Hepatocyte (in vitro differentiated cells): ENCODE measurements at places on chromosomes 6 and 20.

- peak; percentile 18 for DNase-seq
These were observed 720.9 kb downstream of the GRIK2 start for GRCh38 chr6:102114402-102114801.

- no peak for DNase-seq
These were observed 471 bp downstream of the CLPSL1 start for GRCh38 chr6:35781290-35781689.

- DNase-seq: no peak
These were observed 43.6 kb downstream of the MUC22 start for GRCh38 chr6:31053873-31054272.

- no peak for DNase-seq
These were observed 132.0 kb downstream of the PHACTR3 start for GRCh38 chr20:59736366-59736765.

GRCh38 chr6:47363736-47364135 is 54.0 kb upstream of the TNFRSF21 start:
- no peak for DNase-seq

DNA sequence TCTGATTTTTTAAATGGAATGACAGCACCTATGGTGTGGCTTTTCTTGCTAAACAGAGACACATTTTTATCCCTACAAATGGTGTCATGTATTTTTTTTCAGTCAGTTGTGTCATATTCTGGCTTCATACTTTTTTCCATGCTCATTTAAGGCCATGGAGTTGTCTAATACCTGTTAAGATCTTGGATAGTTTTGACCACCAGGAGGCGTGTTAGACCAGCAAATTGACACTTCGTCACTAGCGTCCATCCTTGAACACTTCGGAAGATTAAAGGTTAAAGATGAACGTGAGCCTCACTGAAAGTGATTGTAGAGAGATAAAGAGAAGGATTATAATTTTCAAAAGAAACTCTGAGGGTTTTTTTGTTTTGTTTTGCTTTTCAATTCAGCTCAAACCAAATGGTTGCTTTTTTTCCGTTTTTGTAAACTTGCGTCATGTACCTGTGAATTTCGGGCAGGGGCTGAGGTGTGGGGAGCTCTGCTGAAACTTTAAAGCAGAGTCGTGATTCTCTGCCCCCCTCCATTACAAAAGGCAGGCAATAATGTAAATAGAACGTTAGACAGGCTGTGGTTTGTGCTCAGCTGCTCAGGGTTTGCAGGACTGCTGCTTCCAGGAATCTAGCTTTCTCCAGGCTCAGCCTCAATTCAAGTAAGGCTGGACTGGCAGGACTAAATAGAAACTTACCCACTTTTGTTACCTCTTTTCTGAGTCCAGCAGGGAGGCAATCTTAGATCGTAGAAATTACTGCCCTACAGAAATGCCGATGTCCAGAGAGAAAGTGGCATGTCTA is 245.1 kb downstream of the FOXA2 start:
- peak; percentile 87 for DNase-seq

DNA sequence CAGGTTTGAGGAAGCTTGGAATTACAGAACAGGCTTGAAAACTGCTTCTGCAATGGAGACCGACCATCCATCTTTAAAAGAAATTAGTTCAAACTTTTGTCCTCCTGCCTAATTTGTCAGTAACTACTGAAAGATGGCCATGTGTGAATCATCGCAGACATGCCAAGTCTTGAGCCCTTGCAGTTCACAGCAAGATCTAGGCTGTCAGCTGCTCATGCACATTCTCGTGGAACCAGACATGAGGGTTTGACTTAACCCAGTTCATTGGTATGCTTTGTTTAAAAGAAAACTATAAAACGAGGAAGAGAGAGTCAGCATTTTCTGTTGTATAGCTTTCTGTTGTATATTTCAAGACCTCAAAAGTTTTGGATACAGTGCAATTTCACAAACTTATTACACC is 74.0 kb upstream of the SAMD5 start:
- DNase-seq: peak; percentile 15

DNA sequence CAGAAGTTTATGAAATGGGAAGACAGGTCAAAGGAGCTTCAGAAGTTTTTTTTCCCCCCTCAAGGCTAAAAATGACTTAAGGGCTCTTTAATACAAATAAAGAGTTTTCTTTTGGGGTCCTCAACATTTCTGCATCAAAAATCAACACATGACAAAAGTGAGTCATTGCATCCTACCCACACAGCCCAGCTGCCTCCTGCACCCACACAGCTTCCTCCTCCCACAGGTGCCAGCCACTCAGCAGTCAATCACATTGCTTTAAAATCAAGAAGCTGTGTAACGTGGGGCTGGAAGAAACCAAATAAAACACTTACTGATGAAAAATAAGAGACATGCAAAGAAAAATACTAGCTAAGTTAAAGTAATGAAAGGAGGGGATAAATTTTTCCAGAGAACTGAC is 68.5 kb downstream of the MAP3K5 start:
- DNase-seq: no peak

DNA sequence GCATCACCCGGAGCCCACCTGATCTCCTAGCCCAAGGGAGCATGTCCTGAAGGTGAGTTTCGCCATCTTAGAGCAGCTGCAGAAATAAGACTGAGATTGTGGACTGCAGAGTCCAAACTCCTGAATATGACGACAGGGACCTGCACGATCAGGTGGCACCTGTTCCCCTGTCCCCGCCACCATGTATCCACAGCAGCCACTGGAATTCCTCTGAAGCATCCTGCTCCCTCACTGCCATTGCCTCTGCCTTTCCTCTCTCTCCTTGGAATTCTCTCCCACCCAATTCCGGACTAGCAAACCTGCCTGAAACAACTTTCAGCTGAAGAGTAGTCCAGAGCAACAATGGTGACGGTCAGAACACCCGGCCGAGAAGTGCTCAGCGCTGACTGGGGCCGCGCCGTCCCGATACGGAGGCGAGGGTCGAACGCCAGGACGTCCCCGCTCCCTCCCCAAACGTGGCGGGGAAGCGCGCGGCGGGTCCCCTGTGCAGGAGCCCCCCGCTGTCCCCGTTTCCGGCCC is 694 bp upstream of the FAM120B start:
- DNase-seq: no peak
